ENCODE measurements at places on chromosomes 11 and 22.

- no peak for DNase-seq
Measured at GRCh38 chr22:43237280-43237679, 50.3 kb upstream of the TTLL12 start.

DNA sequence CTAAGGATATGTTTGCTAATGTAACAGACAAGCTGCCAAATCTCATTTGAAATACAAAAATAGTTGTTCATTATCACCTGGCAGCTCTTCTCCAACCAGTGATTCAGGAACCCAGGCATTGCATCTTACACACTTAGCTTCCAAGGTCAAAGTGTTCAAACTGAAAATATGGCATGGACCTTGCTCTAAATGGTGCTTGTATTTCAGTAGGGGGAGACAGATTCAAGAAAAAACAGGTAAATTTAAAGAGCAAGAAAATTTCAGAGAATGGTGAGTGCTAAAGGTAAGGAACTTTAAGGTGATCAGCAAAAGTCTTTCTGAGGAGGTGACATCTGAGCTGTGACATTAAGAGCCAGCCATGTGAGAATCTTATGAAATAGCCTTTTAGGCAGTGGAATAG, 82.8 kb upstream of the E2F8 start:
- DNase-seq: no peak

DNA sequence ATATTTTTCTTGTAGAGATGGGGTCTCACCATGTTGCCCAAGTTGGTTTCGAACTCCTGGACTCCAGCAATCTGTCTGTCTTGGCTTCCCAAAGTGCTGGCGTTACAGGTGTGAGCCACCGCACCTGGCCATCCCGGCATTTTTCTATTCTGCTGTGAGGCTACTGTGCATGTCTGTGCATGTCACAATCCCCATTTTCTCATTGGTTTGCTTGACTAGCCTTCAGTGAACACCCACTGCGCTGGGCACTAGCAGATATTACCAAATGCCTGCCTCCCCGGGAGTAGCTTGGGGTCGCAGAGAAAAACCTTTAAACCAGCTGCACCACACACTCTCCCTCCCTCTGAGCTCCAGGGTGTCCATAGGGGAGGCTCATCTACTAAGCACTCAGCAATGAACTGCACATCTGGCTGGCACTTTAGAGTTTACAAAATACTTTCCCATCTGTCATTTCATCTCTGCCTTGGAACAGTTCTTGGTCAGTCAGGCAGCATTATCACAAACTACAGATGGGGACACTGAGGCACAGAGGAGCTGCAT, 4.9 kb downstream of the CSNK1E start:
- DNase-seq: no peak

DNA sequence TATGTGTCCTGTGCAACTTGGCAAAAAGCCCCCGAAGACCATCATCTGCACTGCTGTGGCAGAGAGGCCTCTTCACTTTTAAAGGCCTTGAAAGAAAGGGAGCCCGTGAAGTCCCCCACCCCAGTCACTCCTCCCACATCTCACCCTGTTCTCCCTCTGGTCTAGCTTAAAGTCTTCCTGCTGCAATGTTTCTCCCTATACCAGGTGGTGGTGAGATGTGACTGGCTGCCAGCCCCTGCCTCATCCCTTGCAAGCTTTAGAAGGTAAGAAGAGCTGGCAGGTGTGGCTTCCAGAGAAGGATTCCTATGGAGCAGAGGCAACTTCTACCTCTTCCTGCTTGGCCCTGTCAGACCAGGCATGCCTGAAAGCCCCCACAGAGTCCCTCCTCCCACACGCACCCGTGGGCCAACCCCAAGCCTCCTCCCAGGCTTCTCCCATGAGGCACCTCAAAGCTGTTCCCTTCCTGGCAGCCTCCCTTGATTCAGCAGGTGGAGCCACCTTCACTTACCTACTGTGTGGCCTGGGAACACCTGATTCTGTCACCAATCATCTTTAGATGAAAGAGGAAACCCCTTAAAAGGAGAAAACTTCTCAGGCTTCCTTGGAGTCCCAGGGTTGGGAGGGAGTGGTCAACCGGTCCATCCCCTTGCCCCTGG, 4.0 kb upstream of the TRIM29 start:
- DNase-seq: no peak

DNA sequence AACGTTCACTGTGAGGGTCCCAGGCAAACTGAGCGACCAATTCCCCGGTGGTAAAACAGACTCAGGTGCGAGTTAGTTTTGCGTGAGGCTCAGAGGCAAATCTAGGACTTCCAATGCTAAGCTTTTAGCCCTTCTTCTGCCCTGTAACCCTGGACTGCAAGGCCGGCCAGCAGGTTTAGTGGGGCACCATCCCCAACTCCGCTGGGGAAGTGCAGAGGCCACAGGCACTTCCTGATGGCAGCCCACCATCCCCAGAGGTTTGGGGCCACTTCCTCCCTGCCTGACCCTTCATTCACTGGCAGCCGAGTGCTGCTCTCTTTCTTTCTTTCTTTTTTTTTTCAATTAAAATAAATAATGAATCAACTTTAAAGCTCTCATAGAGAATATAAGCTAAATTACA, 124.6 kb upstream of the B3GAT1 start:
- no peak for DNase-seq

DNA sequence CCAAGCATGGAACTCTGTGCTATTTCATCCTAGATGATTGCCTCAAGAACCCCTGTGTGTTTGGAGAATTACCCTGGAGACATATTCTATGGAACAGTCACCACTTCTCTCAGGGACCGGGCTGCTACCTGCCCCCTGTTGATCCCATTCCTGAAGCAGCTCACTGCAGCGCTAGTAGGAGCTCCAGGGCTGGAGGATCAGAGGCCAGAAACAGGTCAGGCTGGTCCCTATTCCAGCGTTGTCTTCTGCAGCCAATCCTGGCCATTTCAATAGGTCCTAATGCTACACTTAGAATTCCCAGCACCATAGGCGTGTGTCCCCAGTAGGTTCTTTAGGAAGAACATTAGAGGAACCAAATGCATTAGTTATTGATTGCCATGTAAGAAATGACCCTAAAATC, 48.9 kb downstream of the BTG4 start:
- DNase-seq: no peak

- no peak for DNase-seq
Measured at GRCh38 chr22:25403284-25403810, 161.1 kb upstream of the GRK3 start.

GRCh38 chr11:36818410-36818809, 220.4 kb upstream of the RAG2 start:
- DNase-seq: no peak

- no peak for DNase-seq
Measured at GRCh38 chr22:27032091-27032761, 374.8 kb downstream of the MIAT start.

- DNase-seq: no peak
Measured at GRCh38 chr11:75653532-75653931, 15.3 kb downstream of the MAP6 start.

GRCh38 chr11:102792604-102793003, 5.4 kb downstream of the MMP1 start:
- DNase-seq: no peak

- DNase-seq: no peak
Measured at GRCh38 chr11:77068457-77069335, 1.9 kb downstream of the CAPN5 start.

DNA sequence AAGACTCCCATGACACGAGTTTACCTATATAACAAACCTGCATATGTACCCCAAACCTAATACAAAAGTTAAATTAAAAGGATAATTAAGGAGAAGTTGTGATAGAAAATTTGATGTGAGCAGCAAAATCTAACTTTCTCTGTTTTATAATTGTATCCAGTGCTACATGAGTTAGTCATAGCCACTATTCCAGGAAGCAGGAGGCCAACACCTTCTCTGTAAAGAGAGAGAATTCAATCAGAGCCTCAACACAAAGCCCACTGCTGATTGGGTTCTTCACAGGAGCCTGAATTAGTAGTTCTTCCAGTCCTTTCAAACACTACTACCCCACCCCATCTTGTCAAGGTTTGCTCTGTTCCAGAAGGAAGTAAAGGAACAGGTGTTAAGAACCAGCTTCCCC, 84.2 kb downstream of the BLID start:
- no peak for DNase-seq
